ENCODE measurements at places on chromosomes 4 and X.

DNA sequence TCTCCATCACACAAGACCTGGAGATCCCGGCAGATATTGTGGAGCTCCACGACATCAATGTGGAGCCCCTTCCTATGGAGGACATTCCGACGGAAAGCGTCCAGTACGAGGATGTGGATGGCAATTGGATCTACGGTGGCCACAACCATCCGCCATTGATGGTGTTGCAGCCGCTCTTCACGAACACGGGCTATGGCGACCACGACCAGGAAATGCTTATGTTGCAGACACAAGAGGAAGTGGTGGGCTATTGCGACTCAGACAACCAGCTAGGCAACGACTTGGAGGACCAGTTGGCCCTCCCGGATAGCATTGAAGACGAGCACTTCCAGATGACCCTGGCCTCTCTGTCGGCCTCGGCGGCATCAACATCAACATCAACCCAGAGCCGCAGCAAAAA is 717 bp downstream of the YY2 start:
- no peak for DNase-seq

DNA sequence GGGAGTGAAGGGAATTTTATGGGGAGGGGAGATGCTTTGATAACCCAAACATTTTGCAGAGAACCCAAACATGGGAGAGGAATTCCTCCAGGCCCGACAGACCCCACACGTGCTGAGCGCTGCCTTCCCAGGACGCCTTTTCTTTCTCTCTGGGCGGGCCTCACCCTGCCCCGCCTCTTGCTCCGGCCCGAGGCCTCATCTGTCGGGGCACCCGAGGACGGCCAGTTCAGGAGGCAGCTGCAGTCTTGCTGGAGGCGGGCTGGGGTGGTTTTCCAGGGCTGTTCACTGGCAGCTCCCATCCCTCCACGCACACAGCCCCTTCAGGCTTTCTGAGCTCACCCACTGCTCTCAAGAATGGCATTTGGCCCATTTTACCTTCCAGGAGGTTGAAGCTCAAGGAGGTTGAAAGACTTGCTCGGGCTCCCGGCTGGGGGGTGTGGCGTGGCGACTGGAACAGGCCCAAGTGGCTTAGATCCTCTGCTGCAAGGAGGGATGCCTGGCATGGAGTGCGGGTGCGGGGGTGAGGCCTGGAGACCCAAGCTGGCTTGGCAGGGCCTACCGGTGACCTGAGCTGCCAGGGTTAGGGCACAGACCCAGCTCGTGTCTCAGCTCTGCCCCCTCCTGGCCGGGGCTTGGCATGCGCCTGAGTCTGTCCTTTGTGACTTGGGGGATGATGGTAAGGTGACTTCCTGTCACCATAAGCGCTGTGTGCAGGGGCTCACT is 99.2 kb downstream of the PSAPL1 start:
- peak; percentile 86 for DNase-seq

DNA sequence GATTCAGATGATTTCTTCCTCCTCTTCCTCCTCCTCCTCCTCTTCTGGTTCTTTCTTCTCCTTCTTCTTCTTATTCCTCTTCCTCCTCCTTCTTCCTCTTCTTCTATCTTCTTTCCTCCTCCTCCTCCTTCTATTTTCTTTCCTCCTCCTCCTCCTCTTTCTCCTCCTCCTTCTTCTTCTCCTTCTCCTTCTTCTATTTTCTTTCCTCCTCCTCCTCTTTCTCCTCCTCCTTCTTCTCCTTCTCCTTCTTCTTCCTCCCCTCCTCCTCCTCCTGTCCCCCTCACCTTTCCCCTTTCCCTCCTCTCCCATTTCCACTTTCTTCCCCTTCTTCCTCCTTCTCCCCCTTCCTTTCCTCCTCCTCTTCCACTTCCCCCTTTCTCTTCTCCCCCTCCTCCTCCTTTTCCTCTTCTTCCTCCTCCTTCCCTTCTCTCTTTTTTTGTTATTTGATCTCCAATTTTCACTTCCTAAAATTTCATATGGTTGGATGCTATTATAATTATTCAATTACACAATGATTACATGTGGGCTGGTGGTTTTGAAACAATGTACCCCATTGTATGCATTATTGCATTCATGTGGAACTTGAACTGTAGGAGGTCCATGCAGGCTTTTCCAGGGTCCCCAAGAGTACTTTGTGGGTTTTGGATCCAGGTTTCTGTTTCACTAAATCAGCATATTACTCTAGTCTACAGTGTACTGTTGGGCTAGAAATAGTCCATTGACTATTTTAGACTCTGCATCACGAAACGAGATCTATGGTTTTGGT is 68.1 kb downstream of the SORBS2 start:
- DNase-seq, result no peak

DNA sequence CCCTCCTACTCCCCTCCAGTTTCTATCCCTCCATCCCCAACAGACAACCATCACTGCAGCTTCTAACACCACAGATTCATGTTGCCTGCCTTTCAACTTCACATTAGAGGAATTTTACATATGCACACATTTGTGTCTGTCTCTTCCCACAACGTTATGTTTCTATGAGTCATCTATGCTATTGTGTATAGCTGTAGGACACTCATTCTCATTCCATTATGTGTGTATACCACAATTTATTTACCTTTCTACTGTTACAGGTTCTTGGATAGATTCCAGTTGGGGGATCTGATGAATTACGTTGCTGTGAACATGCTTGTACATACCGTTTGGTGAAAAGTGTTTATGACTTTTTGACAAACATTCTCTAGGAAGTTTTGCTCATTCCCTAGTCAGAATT is 58.8 kb upstream of the TRPC3 start:
- no peak for DNase-seq

DNA sequence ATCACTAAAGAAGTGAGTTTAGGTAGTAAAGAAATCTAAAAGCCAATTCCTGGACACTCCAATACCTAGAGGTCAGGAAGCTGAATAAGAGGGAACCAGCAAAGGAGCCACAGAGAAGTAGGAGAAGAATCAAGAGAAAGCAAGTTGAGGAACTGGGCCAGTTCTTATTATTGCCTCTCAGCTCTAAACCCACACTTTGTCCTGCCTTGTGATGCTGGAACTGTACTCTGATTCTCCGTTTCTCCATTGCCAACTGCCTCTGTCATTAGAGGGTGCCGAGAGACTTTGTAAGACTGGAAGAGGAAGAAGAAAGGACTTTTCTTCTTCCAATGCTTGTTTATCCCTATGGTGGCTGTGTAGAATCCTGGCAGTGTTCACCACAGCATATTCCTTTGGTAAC is 38.6 kb downstream of the NSUN7 start:
- DNase-seq, result no peak

DNA sequence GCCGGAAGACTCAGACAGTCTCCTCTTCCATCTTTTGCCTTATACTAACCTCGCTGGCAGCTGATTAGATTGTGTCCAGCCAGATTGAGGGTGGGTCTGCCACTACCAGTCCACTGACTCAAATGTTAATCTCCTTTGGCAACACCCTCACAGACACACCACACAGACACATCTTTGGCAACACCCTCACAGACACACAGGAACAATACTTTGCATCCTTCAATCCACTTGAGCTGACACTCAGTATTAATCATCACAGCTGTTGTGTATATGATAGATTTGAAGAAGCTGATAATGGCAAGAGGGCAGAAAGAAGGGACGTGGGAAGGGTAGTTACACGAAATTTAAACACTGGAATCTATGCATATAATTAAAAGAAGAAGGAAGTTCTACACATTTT is 139.5 kb downstream of the ANKRD50 start:
- no peak for DNase-seq

DNA sequence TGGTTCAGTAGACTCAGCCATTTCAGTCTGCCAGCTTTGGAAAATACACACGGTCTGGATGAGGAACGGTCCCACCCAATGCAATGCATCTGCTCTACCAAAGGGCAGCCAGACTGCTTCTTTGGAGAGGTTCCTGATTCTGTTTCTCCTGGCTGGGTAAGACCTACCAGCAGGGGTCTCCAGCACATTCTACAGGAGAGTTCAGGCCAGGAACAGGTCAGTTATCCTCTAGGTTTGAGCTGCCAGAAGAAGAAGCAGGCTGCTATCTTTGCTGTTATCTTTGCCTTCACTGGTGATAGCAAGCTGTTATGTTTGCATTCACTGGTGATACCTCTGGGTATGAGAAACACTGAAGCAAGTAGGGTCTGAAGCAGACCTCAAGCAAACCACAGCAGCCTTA is 45.5 kb upstream of the PBDC1 start:
- no peak for DNase-seq
